Fibroblast of skin of back (primary cell): ENCODE measurements at places on chromosomes 2 and 18.

DNA sequence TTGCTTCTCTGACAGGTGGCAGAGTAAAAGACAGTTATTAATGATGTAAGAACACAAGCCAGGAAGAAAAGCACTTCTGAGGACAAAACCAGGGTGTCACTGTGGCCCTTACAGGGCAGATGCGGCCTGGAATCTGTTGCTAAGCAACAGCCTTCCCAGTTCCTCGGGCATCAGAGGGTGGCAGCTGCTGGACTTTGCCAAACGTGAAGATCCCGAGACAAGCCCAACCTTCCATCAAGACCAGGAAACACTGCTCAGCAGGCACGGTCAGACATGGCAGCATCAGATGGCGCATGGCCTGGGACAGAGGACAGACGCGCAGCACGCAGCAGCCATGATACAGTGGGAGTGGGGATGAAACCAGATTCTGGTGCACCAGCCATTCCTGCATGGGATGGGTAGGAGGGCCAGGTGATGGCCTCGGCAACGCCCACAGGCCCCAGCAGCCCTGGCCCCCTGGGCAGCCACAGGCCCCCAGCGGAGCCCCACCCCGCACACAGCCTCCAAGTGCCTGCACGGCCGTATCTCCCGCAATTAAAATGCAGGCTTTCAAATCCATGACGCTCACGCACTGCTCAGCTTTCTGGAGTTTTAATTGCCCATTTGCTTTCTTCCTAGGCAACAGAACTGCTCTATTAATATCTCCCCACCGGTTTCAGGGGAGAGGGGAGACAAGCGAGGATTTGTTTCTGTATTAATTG is 89.0 kb downstream of the EIPR1 start:
- no peak for DNase-seq

DNA sequence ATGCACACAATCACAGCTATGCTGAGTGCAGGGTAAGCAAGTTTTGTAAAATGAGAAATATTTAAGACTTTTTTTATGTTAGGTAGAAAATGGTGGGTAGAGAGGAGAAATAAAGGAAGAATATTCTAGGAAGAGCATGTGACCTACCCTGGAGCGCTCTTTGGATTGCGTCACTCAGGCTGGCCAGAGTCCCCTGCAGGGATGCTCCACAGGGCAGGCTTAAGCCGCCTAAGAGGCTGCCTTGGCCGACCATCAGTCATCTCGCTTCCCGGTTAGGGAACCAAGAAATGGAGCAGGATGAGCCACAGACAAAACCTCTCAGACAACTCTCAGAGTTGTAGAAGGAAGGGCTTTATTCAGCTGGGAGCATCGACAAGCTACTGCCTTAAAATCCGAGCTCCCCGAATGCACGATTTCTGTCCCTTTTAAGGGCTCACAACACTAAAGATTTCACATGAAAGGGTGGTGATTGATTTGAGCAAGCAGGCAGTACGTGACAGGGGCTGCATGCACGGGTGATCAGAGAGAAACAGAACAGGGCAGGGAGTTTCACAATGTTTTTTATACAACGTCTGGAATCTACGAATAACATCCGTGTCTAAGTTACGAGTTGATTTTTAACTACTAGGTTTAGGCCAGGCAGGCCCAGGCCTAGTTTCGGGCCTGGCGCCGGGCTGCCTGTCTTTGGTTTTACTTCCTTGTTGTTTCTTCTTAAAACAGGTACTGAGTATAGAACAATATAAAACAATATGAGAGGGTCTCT is 1072.0 kb downstream of the CBLN2 start:
- no peak for DNase-seq

DNA sequence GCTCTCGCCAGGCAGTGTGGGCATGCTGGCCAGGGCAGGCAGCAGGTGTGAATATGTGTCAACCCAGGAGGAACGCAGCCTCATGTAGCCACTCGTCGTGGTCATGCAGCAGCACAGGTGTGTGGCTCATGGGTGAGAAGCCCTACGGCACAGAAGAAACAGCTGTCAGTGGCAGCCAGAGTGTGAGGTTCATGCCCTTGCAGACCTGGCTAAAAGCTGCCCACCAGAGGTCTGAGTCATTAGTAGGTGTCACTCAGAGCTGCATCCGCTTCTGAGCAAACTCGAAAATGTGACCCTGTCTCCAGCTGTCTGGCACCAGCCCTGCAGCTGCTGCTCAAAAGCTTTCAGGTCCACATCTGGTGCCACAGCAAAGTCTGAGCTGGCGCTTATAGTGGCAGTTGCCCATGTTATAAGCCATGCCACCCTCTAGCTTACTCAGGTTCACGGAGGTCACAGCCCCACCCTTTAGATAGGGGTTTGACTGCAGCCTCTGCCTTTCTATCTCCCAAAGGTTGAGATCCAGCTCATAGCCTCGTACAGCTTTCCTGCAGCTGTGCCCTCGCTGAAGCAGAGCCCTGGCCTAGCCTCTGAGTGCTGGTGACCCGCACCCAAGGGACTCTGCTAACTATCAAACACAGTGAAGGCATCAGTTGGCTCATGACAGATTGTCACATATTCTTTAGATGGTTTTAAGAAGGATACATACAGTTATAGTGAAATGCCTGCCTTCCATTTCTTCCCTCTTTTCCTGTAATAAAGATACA is 195.0 kb downstream of the CCDC102B start:
- DNase-seq, result no peak

DNA sequence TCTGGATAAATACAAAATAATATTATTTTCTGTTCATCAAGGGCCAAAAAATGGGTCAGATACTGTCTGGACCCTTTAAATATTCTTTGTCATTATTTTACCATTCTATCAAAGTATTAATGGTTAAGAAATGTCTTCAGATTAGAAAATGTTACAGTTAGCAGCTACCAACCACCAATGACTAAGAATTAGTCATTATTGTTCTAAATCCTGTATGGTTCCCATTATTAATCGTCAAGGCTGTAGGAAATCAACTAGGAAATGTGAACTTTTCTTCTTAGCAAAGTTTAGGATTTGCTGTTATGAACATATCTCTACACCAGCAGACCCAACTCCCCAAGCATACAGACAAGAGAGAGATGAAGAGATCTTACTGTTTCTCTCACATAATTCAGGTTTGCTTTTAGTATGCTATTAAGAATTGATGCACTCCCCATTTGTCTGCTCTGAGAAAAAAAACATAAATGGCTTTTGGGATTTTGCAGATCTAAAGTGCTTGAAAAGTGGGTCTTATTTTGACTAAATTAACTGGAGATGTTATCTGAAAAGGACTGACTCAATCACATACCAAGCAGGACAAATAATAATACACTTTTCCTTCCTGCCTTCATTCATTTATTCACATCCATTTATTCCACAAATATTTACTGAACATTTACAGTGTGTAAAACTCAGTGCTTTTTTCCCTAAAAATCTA is 147.7 kb downstream of the PPP1R1C start:
- peak; percentile 52 for DNase-seq

DNA sequence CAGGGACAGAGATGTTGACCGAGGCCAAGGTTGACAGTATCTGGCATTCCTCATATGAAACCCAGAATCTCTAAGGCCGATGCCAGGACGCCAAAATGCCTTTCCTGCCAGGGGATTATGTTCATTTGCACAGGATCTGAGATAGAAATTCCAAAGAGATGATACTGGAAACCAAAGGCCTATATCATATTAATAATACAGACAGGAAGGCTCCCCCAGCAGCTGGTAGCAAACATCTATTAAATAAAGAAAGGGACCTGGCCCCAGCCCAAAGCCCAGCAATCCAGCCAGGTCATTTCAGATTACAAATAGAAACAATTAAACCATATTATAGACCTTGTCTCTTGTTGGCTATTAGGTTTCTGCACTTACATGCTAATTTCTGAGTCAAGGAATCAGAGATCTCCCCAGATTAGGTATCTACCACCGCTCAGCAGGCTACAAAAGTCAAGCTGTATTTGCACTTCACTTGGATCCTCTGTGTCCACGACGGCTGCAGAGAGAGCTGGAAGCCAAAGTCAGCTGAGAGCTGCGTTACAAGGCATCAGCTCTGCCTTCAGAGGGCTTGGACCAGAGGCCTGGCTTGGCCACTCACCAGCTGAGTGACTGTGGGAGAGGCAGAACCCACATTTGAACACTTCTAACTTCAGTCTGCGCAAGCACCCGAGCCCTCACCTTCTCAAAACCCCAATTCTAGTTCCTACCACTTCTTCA is 269.3 kb upstream of the SIX2 start:
- peak; percentile 52 for DNase-seq

- no peak for DNase-seq
Measured at GRCh38 chr2:20357638-20358389, 7.2 kb upstream of the PUM2 start.
